Left colon (tissue), 2 donors: ENCODE measurements at places on chromosomes 16 and 17. TPM values are rescaled to one million over a fixed set of nuclear protein-coding genes. Genes with fewer than 3 reads are reported as not detected.

Gene RANGRF
- 11.8 TPM for total RNA-seq

Gene DOC2A
- total RNA-seq = 7.5 TPM

Gene SLC47A1
- 0.52 TPM for total RNA-seq

- no peak for DNase-seq
Observed at GRCh38 chr17:43924558-43924957, 17.2 kb upstream of the MPP2 start.

DNA sequence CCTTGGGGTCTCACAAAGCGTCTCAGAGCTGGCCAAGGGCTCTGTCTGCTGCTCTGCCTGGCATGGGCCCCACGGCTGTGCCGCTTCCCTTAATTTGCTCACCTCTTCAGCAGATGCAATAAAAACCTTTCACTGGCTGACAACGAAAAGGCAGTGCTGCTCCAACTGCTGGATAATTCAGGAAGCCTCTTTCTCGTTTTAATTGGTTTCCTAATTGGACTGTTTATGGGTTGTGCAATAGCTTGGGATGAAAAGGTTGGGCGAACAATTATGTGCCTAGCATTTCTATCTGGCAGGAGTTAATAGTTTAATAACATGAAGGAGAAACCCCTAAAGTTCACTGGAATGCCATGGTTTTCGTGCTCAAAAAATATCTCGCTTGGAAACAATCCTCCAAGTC lies 234.1 kb upstream of the IRX5 start:
- DNase-seq = no peak

- DNase-seq = no peak
Observed at GRCh38 chr16:31696968-31697743, 169.5 kb downstream of the AHSP start.

DNA sequence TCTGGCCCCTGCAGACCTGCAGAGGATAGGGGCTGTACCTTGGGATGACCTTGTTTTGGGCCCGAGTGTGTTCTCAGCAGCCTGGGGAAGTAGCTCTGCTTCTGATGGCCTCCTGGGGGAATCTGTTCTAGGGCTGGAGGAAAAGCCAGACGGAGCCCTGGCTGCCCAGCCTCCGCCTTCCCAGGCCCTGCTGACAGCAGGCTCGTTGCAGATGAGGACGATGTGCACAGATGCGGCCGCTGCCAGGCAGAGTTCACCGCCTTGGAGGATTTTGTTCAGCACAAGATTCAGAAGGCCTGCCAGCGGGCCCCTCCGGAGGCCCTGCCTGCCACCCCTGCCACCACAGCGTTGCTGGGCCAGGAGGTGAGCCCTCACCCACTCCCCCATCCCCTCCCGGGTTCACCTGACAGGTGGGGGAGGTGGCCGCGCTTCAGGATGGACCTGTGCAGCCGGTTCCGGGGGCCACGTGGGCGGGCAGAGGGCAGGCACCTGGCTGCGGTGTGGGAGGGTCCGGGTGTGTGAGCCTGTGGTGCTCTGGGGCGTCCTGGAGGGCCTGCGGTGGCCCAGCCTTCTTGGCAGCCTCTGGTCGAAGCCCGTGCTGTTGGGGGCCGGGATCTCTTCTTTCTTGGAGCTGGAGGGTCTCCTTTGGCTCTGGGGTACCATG lies 4.9 kb downstream of the E4F1 start:
- no peak for DNase-seq
